NCI-H1105 (cell line): ENCODE measurements at places on chromosomes 12 and 14.
A peak's percentile ranks its signal among the peaks of the same experiment; 100 is the strongest.

DNA sequence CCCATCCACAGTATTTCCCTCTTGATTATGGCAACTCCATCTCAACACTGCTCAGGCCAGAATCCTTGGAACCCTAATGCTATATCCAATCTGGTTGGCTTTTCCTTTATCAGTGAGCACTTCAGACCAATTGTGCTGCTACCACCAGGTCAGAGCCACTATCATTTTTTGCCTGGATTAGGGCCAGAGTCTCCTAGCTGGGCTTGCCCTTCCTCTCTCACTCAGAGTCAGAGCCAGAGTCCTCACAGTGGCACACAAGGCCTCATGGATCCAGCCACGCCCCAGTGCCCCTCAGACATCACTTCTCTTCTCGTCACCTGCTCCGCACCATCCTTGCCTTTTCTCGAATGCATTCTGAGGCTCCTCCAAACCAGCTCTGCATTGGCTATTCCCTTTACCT lies 211.1 kb downstream of the ANO6 start:
- DNase-seq: no peak

- no peak for DNase-seq
These were observed 9.5 kb downstream of the NDRG2 start for GRCh38 chr14:21015312-21015711.

- no peak for DNase-seq
These were observed 31.3 kb downstream of the PTPRB start for GRCh38 chr12:70605976-70606375.

DNA sequence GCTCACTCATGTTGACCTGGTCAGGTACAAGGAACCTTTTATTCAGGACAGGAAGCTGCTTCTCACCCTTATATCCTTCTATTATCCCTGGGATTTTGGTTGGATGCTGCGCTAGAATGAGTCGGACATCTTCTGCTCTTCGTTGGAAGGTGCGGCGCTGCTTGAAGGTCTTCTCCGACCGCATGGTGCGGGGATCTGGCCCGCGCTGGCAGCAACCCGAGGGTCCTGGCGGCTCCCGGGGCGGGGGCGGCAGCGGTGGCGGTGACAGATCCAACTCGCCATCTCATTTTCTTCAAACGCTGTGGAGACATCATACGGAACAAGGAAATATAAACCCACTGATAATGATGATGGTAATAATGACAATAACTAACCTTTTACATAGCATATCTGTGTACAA lies 126.3 kb downstream of the ATXN7L3B start:
- DNase-seq: no peak

DNA sequence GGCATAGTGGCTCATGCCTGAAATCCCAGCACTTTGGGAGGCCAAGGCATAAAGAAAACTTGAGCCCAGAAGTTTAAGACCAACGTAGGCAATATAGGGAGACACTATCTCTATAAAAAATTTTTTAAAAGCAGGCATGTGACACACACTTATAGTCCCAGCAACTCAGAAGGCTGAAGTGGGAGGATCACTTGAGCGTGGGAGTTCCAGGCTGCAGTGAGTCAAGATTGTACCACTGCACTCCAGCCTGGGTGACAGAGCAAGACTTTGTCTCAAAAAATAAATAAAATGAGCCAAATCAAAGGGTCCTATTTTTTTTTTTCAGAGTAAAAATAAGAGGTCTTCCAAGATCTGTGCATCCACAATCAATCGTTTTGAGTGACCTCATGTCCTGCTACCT lies 237.6 kb downstream of the SLC16A7 start:
- no peak for DNase-seq

DNA sequence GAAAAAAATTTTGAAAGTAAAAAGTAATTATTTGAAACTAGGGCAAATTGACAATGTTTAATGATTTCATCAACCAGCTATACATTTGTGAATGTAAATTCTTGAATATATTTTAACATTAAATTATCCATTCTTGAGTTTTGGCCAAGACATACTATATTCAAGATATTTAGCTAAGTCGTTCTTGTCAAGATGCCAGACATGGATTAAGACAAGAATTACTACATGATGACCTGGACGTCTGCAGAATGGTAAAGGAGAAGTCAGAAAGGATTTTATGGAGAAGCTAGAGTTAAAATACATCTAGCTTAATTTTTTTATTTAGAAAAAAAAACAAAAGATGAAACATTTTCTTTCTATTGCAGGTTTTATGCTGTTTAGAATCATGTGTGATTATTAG lies 255.8 kb downstream of the TMTC2 start:
- DNase-seq: no peak

GRCh38 chr12:122106843-122107242 lies 28.3 kb downstream of the MLXIP start:
- DNase-seq: no peak

DNA sequence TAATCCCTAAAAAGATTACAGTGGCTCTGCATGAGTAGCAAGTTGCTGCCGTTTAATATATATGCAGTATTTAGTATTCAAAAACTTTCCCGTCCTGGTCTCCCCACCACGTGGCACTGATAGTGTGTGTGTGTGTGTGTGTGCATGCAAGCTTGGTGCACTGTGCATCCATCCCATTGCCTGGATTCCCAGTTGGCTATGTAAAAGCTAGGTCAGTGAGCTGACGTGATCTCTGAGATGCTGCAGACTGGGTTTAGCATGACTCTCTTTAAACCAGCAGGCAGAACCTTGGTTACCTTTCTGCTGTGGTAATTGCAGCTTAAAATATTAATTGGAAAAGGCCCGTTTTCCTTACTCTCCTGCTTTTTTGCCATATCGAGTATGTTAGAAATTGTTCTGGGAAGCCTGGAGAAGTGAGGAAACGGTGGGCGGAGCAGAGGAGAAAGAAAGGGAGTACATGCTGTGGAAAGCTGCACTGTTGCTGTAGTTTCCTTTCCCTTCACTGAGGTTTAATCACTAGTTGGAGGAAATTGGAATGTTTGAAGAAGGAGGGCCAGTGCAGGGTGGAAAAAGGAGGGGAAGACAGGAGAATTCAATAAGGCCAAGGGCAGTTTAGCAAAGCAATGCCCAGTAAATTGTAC lies 4.0 kb upstream of the CNTN1 start:
- DNase-seq: no peak

- DNase-seq: no peak
These were observed 16.2 kb downstream of the OTX2 start for GRCh38 chr14:56794088-56794556.

- DNase-seq: no peak
These were observed 653.4 kb downstream of the TMEM121 start for GRCh38 chr14:106179761-106180160.

DNA sequence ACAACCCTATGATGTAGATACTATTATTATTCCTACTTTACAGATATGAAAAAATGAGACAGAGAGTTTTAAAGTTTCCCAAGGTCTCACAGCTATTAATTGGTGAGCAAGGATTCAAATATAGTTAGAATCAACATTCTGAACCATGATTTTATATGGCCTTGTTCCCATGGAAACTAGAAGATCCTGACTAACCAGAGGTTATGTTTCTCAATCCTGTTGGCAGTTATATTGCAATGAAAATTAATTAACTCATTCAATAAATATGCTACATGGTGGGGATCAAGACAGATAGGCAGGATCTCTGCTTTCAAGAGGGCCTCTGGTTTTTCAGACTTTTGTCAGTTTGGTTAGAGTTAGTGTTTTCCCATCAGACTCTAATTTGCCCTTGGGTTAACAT lies 9.3 kb upstream of the FUT8 start:
- DNase-seq: no peak

DNA sequence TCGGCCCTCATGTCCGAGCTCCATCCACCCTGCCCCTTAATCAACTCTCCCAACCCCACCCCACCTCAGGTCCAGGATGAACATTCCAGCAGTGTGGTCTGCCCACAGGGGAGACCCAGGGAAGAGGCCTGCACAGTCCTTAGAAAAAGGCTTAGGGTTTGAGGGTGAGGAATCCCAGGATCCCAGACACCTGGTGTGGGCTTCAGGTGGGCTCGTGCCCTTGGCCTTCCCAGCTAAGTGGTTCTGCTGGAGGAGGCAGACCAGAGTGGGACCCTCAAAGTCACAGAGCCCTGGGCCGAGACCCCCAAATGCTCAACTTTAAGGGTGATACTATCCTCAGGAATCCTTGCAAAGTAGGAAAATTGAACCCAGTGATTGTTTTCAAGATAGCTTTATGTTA lies 25.4 kb upstream of the PPP2R5C start:
- DNase-seq: no peak

DNA sequence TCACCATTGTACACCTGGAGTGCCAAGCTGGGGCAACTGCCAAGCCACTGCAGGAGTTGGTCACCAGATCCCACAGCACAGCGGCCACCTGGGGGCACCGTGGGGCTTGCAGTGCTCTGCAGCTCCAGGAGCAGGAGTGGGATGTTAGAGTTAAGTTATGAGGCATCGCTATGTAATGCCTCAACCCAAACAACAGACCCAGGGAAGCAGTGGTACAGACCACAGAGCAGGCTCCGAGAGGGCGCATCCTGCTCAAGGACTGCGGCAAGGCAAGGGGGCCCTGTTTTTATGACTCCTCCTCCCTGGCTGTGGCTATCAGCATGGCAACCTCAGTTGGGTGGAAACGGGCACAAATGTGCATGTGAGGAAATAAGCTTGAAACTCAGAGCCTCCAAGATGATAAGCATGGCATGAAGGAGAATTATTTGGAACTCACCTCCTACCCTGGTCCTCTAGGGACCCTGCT lies 63.1 kb downstream of the ARL6IP4 start:
- peak; percentile 50 for DNase-seq

GRCh38 chr14:86533834-86534233 lies 1003.9 kb downstream of the FLRT2 start:
- no peak for DNase-seq

- peak; percentile 12 for DNase-seq
These were observed 3.3 kb upstream of the SLC4A8 start for GRCh38 chr12:51421266-51421884.

DNA sequence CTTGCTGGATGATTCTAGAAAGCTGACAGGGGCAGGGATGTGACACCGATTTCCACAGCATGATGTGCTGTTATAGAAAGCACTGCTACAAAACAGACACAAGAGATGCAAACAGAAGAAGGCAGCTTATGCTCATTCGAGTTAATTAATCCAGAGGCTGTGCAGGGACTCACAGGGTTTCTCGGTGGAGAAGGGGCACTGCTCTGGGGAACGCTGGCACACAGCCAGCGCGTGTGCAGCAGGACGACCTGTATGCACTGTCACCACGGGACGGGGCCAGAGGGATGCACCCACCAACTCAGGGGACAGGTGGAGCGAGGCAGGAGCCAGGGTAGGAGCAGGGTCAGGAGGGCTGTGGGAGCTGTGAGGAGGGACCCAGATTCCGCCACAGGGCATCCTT lies 143.5 kb downstream of the RIMBP2 start:
- DNase-seq: no peak

DNA sequence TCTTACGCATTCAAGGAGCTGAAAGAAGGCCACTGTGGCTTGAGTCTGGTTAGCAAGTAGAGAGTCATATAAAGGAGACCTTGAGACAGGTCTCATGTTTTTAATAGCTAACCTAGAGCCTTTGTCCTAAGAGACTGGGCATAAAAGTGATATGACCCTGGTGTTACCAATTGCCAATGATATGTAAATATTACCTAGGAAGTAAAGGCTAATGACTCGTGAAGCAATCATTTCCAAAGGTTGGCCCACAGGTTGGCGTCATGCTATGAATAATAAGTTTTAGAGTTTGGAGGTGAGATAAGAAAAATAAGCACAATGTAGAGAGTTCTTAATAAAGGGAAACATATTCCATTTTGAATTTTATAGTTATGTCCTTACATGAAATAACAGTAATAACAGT lies 116.6 kb upstream of the PLEKHA5 start:
- no peak for DNase-seq

DNA sequence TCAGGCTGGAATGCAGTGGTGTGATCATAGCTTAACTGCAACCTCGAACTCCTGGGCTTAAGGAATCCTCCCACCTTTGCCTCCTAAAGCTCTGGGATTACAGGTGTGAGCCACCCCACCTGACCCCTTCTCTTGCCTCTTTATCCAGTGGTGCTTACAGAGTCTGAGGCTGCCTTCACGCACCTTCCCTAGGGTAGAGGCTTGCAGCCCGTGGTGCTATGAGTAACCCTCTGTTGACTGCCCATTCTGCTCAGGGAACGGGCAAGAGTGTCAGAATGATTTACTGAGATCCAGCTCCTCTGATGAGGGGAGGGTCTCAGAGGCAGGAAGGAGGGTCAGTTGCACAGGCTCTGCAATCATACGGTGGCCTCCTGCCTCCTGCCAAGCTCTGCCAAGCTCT lies 125.1 kb upstream of the TBX3 start:
- DNase-seq: no peak

- no peak for DNase-seq
These were observed 19.7 kb upstream of the TMCC3 start for GRCh38 chr12:94670075-94670474.

GRCh38 chr12:5661811-5662210 lies 229.9 kb downstream of the NTF3 start:
- no peak for DNase-seq

- no peak for DNase-seq
These were observed 1.1 kb downstream of the ALX1 start for GRCh38 chr12:85280984-85281630.

GRCh38 chr12:12008931-12009611 lies 61.7 kb upstream of the BCL2L14 start:
- peak; percentile 65 for DNase-seq

- no peak for DNase-seq
These were observed 77.6 kb downstream of the CHST11 start for GRCh38 chr12:104534162-104534856.

DNA sequence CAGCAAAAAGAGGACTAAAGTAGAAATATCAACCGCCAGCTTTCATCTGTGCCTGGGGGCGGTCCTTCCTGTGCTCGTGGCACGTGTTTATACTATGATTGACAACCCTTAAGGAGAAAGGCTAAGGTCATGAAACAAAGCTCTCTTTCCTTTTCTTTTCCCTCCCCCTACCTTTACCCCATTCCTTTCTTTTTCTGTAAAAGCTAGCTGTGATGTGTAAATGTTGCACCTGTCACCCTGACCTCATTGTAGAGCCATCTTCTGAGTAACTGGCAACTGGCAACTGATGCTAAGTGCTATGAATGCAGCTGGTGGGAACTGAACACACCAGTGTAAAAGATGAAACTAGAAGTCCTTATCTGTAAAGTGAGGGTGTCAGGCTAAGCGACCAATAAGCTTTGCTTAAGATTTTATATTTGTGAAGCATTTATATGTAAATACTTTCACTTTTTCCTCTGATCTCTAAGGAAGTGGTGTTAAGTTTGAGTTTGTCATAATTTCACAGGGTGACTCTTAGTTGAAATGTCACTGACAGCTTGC lies 102.8 kb upstream of the BCAT1 start:
- no peak for DNase-seq

- DNase-seq: no peak
These were observed 27.7 kb downstream of the RASSF8 start for GRCh38 chr12:25986180-25986579.

DNA sequence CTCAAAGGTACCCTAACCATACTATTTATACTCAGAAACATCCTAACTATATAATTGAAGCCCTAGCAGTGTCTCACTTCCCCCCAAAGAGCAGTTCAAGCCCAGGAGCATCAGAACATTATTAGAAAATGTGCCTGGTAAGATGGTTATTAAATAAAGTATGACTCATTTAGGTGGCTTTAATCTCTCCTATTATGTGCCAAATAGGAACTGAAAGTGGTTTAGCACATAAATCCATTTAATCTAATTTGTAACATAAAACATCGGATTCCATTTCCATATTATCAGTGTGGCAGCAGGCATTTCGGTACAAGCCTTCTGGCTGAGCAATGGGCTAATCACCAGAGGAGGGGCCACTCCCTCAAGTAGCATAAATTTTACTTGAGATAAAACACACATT lies 395.2 kb upstream of the TMTC1 start:
- no peak for DNase-seq
